Neuronal stem cell (in vitro differentiated cells): ENCODE measurements at places on chromosomes 11 and 22.

DNA sequence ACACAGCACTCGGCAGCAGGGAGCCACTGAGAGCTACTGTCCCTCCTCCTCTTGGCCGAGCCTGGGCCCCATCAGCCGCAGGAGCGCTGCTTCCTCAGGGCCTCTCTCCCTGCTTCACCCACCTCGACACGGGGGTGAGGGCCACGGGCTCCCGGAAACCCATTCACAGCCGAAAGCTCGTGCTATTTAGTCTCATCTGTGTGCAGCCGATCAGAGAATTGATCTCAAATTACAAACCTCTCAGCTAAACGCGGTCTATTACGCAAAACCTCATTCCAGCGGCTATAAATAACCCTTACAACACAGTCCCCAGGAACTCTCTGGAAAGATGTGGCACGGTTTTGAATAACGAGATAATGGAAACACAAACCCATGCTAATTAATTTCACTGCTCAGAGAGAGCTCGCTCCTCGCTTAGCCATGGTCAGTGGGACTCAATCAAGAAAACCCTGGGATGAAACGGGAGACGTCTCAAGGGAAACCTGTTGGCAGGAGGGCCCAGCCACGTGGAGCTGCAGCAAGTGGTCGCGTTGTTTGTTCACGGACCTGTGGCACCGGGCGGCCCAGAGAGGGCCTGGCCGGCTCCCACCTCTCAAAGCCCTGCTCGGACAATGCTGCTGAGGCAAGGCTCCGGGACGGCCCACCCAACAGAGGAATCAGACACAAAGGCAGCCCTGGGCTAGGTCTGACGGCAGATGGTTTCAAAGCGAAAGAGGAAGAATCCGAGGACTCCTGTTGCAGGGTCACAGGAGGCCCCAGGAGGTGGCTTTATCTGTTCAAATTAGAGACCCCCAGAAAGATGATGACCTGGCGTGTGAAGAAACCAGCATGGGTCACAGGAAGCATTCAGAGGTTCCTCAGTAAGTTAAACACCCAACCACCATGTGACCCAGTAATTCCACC, 210.5 kb downstream of the CTTN start:
- no peak for DNase-seq

DNA sequence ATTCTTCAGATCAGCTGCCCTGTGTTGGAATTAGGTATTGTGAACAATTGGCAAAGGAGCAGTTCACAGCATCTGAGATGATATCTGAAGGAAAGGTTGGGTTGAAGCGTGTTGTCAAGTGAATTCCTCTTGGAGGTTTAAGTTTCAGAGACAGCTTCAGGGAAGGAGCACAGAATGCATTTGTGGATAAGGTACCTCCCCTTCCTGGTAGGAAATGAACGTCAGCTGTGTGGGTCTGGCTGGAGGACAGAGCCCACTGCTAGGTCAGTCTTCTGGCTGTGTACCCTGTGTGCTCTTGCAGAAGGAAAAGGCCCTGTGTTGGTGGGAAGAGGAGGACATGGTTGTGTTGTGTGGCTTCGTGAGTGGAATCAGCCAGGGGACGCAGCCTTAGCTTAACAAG, 88.1 kb upstream of the GAL start:
- DNase-seq, result no peak

- DNase-seq, result peak; percentile 48
These were observed 53.2 kb downstream of the GRIK4 start for GRCh38 chr11:120564573-120565311.

GRCh38 chr11:33402066-33402465, 144.9 kb downstream of the HIPK3 start:
- no peak for DNase-seq

GRCh38 chr11:117720061-117720511, 76.9 kb downstream of the DSCAML1 start:
- DNase-seq, result peak; percentile 78

DNA sequence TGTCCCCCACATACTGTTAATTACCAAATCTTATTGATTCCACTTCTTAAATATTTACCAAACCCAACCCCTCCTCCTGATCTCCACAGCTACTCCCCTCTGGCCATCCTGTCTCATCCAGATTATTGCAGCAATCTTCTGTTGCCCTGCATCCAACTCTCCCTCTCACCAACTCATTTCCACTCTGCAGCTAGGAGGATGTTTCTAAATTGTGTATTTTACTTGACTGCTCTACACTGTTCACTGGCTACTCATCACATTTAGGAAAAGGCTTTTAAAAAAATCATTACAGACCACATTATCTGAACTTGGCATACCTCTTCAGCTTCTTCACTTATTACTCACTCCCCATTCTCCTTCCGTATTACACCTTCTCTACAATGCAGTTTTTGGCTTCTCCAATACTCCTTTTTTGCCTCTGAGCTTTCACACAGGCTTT, 117.9 kb downstream of the ATG16L2 start:
- DNase-seq, result no peak

GRCh38 chr11:103317118-103317517, 207.9 kb downstream of the DYNC2H1 start:
- DNase-seq, result no peak

- DNase-seq, result no peak
These were observed at the start of gene KCNE3 for GRCh38 chr11:74466916-74467885. KCNE3 (minus strand) TSS chr11:74467549; CDS start chr11:74457563, 9,986 bp downstream.

- DNase-seq, result no peak
These were observed 6.4 kb downstream of the HIPK3 start for GRCh38 chr11:33263549-33263948.

GRCh38 chr11:102368472-102368871, 21.5 kb downstream of the BIRC2 start:
- DNase-seq, result no peak
